ENCODE measurements at places on chromosomes 1 and 21.
A peak's percentile ranks its signal among the peaks of the same experiment; 100 is the strongest.

DNA sequence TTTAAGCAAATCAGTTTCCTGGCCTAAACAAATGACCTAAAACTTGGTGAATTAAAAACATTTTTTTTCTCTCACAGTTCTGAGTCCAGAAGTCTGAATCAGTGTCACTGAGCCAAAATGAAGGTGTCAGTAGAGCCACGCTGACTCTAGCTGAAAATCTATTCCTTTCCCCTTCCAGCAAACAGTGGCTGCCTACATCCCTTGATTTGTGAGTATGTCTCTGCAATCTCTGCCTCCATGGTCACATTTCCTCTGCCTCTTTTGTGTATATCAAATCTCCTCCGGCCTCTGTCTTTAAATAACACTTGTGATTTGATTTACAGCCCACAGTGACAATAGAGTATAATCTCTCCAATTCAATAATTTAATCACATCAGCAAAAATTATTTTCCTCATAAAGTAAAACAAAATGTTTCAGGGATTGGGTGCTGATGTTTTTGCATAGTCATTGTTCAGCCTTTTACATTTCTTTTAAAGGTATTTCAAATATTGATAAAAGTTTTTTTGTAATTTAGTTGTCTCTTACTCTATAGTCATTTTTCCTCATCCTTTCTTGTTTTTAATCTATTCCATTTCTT is 1715.4 kb downstream of the BRINP3 start:
- no peak for DNase-seq

DNA sequence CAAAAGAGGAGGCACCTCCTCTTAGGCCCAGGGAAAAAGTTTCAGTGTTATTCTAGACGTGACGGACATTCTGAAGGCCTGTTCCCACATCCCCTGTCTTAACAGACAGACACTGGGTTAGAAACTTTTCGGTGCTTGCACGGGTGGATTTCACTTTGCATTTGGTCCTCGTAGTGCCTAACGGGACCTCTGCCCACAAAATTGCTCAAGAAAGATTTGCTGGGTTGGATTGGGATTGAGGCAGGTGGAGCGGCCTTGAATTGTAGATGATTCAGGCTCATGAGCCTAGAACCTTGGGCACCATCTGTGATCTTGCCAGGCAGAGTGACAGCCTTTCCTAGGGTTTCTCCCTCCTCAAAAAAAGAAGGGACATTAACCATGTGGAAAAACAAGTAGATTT is 2.8 kb downstream of the PLA2G5 start:
- no peak for DNase-seq

GRCh38 chr1:96076589-96076988 is 645.0 kb upstream of the PTBP2 start:
- no peak for DNase-seq

- DNase-seq: no peak
Observed at GRCh38 chr21:14687268-14687625, 141.1 kb upstream of the SAMSN1 start.

DNA sequence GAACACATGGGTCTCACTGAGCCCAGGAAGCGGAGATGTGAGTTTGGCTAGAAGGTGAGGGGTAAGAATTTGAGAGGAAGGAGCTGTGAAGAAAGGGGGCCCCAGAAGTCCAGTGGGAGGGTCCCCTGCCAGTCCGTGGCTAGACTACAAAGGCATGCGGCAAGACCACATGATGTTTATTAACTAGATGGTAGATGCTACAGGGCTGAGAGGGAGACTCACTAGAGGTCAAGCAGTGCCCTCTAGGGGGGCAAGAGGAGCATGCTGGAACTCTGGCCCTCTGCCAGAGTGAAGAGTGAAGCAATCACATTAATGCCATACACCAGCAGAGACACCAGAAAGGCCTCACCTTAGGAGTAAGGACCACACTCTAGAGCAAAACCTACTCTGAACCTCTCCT is 12.2 kb downstream of the KIAA0319L start:
- DNase-seq: peak; percentile 66

GRCh38 chr1:43056981-43057391 is 98.3 kb upstream of the SLC2A1 start:
- no peak for DNase-seq

- DNase-seq: peak; percentile 7
Observed at GRCh38 chr1:53552981-53553733, 94.0 kb downstream of the DMRTB1 start.
